ENCODE measurements at places on chromosomes 6 and 20.

DNA sequence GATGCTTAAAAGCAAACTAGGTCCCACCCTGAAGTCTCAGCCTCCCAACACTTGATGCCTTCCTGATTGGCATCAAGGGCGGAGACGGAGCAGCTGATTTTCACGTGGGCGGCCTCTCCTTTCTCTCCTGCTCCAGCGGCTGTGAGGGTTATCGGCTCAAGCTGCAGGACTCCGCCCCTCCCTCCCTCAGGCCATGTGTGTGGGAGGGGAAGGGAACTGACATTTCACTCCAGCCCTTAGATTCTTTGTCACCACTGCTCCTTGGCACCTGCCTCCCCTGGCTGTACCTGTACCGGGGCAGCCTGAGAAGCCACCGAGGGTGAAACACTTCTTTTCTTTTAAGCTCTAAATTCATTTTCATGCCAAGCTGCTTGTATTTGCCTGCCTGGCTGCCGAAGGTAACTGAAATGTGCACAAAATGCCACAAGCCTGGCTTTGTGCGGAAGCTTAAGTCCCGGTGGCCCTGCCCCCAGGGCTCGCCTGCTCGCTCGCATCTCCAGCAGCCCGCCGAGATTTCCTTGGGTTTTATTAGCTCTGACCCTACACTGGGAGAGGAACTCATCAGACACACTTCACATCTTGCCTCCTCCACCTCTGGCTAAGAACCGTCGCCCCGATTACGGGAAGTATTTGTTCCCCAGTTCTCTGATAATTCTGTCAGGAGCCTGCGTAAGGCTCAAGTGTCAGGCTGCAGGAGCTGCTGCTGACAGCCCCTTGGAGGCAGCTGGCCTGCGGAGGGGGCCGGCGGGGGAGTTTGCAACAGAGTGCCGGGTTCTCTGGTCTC, 9.6 kb upstream of the CPNE5 start:
- DNase-seq, result peak; percentile 78

DNA sequence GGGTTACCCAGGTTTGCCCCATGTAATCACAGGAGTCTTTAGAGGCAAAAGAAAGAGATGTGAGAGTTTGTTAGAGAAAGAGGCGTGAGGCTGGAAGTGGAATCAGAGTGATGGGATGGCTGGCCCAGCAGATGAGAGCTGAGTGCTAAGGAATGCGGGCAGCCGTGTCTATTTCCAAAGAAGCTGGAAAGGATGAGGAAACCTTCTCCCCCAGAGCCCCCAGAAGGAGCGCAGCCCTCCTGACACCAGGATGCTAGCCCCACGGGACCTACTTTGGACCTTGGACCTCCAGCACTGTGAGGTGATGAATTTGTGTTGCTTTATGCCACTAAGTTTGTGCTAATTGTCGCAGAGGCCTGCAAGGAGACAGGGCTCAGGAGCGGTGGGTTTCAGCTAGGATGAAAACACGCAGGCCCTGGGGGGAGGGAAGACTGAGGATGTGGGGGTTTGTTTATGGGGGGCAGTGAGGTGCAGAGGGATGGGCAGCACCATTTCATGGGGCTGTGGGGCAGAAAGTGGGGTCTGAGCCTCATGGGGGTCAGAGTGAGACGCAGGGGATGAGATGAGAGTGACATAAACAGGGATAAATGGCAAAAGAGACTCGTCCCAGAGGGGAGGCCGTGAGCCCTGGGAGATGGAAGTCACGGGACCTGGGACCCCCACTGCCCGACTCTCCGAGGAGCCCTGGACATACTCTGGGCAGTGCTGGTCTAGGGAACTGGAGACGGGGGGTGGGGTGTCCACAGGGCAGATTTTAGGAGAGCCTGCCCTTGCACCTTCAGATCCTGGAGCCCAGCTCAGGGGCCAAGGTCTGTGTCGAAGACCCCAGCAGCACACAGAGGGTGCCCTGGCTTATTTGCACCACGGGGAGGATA, 160.2 kb downstream of the NFATC2 start:
- no peak for DNase-seq

- no peak for DNase-seq
These were observed 38.3 kb upstream of the CD2AP start for GRCh38 chr6:47439348-47439668.

- DNase-seq, result no peak
These were observed 128.1 kb downstream of the REV3L start for GRCh38 chr6:111354758-111355555.

DNA sequence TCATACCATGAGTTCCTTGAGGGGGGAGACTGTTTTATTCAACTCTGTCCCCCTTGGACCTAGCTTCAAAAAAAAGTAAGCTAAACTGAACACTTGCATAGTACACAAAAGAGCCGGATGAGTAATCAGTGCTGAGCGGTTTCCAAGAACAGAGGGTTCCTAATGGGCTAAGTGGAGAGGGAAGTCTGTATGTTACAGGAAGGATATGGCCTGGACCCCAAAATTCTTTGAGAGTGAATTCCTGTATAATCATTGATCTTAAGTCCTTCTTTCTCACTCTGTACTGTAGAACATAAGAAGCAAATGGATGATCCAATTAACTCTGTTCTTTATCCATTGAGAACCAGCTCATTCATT, 324.7 kb upstream of the CNR1 start:
- DNase-seq, result no peak

DNA sequence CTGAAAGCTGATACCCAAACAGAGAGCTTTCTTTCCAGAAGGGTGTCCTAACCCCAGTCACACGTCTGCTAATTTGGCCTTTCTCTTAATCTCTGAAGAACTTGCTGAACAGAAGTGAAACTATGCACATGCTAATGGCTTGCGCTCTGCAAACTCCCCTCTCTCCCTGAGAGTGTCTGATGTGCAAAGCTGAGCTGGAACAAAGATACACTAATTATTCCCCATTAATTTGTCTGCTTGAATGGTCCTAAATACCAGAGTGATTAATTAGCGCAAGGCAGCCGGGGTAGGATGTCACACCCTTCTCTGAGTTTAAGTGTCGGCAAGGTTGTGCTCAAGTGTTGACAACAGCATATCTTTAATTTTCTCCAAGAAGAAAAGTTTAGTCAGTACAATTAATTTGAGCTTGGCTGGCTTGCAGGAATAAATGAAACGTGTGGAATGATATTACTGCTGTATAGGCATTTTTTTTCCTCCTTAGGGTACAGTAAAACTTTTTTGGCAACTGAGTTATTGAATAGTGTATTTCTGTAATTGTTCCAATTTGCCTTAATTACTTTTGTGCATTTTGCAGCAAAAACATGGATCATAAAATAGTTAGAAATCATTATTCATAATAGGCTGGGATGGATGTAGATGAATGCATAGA, 715.9 kb upstream of the POU3F2 start:
- no peak for DNase-seq

DNA sequence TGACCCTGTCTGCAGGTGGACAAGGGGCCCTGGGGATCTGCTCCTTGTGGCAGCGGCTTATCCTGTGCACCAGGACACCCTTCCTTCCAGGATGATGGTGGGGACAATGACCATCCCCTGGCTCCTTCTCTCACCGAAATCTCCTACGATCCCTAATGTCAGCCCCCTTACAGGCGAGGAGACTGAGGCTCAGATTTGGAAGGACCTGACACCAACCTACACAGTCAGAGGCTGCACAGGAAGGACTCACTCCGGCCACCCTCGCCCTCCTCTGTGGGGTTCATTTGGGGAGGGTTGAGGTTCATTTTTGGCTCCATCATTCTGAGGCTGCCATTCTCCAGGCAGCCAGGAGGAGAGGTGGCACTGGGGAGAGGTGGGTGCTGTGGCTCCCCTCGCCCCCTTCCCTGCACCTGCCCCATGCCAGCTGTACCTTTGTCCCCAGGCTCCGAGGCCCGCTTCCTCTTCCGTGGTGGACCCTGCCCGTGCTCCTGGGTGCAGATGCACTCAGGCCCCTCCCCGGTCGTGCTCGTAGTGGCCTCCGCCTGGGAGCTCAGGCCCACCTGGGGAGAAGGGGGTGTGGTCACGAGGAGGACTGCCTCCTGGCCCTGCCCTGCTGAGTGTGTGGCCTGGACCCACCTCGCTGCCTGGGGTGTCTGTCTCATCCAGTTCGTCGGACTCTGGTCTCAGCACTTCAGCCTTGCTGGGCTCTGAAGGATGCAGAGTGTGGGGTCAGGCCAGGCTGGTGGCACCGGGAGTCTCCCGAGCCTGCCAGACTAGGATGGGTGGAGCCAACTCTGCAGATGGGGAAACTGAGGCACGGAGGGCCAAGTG, 5.3 kb upstream of the CABLES2 start:
- DNase-seq, result no peak

DNA sequence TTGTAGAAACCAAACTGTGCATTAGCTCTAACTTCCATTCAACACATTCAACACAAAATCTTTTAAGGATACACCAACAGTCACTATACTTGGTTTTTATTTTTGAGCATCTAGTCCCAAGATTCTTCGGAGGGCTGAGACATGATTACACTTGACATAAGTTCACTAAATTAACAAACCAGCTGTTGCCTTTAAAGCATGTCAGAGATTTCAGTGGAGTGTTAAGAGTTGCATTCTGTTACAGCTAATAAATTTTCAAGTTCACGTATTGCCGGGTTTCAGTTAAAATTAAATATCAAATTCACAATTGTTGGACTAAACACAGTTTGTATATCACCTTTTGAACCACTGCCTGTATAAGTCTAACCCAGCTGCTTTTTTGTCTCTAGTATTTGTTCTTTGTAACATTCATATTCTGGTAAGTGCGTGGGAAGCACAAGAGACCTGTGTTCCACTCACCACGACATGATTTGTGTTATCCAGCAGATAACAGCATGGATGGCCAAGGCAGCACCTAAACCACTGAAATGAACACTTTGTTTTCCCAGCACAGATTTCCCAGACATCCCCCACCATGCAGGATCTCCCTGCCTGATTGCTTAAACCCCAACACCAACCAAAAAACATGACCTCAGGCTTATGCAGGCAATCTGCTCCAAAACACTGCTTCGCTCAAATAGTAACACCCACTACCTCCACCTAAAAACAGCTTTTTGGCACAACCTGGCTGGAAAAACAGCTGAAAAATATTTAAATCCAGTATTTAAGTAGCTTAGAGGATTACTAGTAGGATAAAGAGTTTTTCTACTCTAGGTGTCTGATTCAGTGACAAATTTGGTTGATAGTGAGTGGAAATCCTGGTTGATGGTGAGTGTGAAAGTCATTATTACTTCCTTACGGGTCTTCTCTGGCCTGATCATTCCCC, 286.5 kb upstream of the NT5E start:
- no peak for DNase-seq

DNA sequence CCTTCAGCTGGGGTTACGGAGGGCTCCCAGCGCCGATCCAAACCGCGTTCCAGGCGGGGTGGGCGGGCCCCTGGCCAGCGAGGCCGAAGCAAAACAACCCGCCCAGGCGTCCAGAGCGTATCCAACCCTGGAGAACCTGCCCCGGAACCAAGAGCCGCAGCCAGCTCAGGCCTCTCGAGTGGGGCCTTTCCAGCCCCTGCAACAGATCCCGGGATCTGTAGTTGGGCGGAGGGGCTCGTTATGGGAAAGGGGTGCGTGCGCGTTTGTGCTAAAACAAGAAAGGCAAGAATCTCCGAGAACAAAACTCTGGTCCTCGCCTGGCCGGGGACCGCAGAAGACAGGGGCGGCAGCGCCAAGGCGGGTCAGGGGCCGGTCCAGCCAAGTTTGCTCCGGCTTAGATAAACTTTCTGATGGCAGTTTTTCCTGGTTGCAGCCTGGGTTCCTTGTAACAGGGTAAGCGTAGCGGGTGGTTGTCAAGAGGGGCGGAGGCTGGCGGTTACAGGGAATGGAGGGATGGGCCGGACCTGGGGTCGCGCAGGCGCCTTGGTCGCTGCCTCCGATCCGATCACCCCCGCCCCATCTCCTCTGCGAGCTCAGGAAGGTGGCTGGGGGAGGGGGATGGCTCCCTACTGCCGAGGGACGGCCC, 448 bp upstream of the RIN2 start:
- DNase-seq, result no peak

DNA sequence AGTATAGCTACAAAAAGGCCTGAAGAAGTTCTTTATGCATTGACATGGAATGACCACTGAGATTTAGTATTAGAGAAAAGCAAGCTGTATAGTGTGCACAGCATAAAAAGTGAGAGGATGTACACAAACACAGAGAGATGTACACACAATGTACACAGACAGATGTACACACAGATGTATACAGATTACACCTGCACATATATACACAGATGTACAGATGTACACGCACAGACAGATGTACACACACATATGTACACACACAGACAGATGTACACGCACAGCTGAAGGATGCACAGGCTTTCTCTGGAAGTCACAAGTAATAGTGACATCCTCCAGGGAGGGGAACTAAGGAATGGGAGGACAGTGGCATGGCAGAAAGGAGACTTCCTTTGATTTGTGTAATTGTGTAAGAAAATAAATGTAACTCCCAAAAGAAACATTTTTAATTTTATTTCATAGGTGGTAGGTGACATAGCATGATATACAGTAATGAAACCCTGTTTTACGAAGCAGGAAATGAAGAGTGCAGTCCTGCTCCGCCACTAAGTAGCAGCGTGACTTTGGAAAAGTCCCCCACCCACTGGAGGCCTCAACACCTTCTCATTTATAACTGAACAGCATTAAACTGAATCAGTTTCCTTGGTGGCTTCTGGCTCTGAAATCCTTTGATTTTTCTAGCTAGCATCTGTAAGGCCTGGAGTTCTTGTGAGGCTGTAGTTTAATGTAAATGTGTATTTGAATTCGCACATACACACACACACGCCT, 14.1 kb downstream of the NFATC2 start:
- DNase-seq, result no peak

GRCh38 chr6:70956451-70957283, at the start of gene B3GAT2:
B3GAT2 (minus strand) TSS chr6:70957060; CDS start chr6:70956429, 631 bp downstream.
- DNase-seq, result no peak

GRCh38 chr6:33428966-33429749, 9.3 kb downstream of the SYNGAP1 start:
- no peak for DNase-seq

DNA sequence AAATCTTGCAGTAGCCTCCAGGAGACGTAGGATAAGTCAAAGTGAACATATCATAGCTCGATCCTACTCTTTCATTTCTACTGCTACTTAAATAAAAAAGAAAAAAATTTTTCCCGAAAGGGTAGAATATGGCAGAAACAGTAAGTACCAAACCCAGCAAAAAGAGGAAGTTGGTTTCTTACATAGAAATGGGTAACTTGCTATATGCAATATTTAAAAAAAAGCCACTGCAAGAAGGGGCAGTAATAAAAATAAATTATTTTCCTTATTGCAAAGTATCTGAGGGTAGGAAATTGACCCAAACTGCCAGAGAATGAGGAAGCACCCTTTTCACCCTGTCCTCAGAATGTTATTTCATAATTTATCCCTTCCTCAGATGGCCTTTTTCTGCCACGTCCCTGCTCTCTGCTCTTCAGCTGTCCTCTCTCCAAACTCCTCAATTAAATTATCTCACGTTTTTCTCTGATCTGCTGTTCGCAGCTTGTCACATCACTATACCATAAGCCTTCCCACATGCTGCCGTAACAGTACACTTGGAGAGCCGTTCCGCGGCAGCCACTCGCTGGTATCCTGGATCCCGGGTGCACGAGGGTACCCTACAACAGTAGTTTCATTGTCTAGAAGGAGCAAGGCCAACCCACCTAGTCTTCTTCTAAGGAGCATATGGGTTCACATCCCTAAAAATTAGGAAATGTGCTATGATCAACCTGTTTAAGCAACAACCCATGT, 149.6 kb downstream of the BACH2 start:
- no peak for DNase-seq

All from hematopoietic multipotent progenitor cell treated with erythropoietin and hydrocortisone succinate and interleukin-3 and kit ligand, for 17 days (in vitro differentiated cells).